ENCODE measurements at places on chromosomes 1 and 21.

DNA sequence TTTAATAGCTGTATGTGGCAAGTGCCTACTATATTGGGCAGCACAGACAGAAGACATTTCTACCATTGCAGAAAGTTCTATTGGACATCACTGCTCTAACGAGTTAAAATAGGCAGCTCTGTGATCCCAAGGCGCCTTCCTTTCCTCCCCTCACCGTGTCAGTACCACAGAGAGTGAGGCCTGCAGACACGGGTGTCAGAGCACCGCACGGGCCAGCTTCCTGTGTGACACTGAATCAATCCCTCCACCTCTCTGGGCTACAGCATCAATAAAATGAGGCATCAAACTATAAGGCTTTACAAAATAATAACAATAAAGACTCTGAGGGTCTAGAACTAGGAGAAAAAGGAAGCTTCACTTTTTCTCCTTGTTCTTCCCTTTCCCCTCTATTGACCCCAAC, 246.7 kb downstream of the FOXD2 start:
- no peak for DNase-seq

- peak; percentile 34 for DNase-seq
These were observed 241.0 kb downstream of the KCNJ6 start for GRCh38 chr21:37675202-37675801.

- no peak for DNase-seq
These were observed 4.7 kb upstream of the SLC5A9 start for GRCh38 chr1:48217856-48218255.

DNA sequence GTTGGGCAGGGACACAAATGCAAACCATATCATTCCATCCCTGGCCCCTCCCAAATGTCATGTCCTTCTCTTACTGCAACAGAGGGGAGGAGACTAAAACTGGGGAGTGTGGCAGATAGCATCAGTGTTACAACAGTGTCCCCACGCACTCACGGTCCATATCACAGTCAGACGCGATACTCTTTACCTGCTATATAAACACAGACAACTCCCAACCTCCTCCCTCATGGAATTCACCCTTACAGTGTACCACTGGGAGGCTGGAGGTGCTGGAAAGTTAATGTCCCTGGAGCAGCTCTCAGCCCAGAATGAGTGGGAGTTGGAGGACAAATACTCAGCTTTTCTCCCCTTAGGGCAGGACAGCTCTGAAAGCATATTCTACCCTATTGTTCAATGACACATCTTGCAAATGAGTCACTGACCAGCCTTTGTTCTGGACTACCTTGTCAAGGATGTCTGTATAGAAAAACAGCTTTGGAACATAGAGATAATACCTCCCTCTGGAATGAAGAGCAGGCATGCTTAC, 445.9 kb downstream of the SETD4 start:
- DNase-seq: no peak

- DNase-seq: no peak
These were observed 405.3 kb upstream of the PRMT6 start for GRCh38 chr1:106651028-106651762.

DNA sequence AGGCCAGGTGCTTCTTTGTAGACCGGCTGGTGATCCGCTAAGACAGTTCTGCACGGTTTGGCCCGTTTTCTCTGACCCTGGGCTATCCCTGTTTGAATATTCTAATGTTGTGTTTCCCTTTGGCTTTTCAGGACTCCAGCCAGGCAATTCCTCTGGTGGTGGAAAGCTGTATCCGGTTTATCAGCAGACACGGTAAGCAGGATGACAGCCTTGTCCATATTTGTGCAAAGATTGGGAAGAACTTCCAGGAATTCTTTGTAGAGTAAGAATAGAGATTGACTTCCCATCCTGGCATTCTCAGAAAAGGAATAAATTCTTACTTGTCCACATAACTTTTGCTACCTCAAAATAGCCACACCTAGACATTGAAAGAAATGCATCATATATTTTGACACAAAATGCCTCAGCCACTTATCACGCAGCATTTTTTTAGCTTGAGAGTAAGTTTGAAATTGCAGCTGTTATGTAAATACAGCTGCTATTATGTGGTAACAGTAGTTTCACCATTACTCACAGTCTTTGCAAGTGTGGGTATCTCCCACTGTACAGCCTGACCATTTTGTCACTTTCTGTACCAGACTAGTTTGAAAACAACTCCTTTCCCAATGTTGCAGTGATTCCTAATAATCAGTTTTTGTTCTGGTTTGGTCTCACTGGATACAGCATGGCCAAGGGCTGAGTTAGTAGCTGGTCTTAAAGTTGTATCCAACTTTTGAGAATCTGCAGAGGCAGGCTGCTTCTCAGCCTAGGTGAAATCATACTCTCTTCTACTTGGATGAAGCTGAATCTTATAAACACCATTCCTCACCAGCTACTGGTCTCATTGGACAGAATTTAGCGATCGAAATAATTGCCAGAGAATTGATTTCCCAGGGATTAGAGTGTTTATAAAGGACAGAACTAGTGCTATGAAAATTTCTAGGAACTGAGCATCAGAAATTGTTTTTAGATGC, 40.0 kb upstream of the IKBKE start:
- DNase-seq: no peak

GRCh38 chr1:204448344-204448964, 36.8 kb upstream of the PPP1R15B start:
- no peak for DNase-seq

DNA sequence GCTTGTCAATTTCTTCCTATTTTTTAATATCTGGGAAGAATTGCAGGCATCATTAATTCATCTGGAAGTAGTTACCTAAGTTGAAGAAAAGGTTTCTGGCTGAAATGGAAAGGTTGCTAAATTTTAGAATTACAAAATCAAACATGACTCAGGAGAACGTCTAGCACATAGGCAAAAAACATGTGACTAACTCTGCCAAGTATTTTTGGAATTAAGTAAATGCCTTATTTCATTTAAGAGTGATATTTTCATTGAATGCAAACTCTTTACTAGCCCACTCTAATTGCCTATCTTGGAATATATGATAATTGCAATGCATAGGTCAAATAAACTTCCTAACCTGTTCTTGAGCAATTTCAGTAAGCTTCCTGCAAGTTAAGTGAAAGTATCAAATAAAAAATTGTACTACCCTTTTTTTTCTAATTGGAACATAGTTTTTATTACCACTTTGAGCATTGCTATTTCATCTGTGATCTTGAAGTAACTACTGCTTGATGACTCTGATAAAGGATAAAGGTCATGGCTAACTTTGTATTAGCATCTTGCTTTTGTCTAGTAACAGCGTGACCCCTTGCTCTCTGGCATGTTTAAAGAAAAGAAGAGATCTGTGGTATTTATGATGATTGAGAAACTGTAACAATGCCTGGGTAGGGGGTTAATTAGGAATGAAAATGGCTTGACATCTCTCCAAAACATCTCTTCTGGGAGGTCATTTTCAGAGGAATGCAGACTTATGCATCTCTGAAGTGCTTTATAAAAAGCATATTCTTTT, 208.3 kb upstream of the NCAM2 start:
- DNase-seq: no peak
